ENCODE measurements at places on chromosomes 3 and 15. TPM values are rescaled to one million over a fixed set of nuclear protein-coding genes. Genes with fewer than 3 reads are reported as not detected.

PSTPIP1 gene
- total RNA-seq, result not detected

SH2D7 gene
- total RNA-seq, result not detected

ATP13A4 gene
- not detected for total RNA-seq

ARHGEF26 gene
- 11.9 TPM for total RNA-seq

MPI gene
- total RNA-seq, result 33.9 TPM

SAMMSON gene
- not detected for total RNA-seq

PAQR9 gene
- 1.8 TPM for total RNA-seq

FBXO22 gene
- 76.8 TPM for total RNA-seq

RPP14 gene
- 9.4 TPM for total RNA-seq

ACSBG1 gene
- 0.16 TPM for total RNA-seq

TTLL13 gene
- 0.57 TPM for total RNA-seq

EEFSEC gene
- total RNA-seq, result 8.8 TPM

ISLR2 gene
- total RNA-seq, result 0.31 TPM

SLC27A2 gene
- 33.5 TPM for total RNA-seq

DNAH1 gene
- 0.84 TPM for total RNA-seq

CHL1 gene
- total RNA-seq, result not detected

SEMA5B gene
- total RNA-seq, result 0.31 TPM

ZSCAN2 gene
- total RNA-seq, result 14.1 TPM

PRTG gene
- 8.9 TPM for total RNA-seq

SPG21 gene
- total RNA-seq, result 112 TPM

Measured in A549 treated with AZD2906 at 1 μM for 4 hours (cell line).